ENCODE measurements at places on chromosomes 11 and 22. TPM values are rescaled to one million over a fixed set of nuclear protein-coding genes. Genes with fewer than 3 reads are reported as not detected.

MRGPRX4 gene
- total RNA-seq, result not detected

DNA sequence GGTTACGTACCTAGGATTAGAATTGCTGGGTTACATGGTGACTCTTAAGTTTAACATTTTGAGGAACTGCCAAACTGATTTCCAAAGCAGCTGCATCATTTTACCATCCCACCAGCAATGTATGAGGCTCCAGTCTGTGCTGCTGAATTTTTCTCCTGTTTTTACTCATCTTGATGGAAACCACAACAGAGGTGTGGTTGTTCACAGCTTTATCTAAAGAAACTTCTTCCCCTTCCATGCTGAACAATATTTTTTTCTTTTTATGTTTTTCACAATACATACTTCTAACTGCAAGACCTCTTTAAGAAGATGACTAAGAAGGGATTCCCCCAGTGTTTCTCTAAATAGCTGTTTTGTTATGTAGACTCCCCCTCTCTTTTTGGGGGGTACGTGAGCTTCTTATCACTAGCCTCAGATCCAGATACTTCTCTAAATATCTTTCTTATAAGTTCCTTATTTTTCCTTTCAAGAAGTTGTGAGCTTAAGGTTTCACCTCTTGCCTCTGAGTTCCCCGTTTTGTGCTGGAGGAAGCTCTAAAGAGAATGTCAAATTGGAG, 24.0 kb downstream of the TCP11L1 start:
- DNase-seq, result no peak

- DNase-seq, result no peak
These were observed 24.1 kb upstream of the TUB start for GRCh38 chr11:8056810-8057463.

DNA sequence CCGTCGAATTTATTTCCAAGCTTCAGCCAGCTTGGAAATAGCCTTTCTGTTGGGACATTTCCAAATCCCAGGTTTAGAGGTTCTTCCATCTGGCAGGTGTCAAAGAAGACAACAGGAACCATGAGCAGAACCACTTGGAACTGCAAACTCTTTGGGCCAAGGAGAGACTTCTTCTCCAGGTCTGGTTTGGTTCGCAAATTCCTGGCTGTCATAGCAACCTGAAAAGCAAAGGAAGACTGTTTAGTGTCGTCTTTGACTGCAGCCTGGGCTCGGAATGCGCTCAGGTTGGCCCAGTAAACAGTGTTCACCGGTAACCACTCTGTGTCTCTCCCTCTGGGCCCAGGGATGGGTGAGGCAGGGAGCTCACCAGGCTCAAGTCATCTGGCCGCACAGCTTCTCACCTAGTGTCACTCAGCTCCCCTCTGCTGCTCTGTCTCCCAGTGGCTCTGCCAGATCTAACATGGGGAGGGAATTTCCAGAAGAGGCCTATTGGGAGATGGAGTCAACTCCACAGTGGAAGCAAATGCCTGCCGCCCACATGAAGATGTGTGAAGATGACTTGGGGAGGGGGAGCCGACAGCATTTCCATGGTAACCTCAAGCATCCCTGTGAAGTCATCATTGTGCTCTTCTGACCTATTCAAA, 11.9 kb upstream of the CLMP start:
- DNase-seq, result no peak

DNA sequence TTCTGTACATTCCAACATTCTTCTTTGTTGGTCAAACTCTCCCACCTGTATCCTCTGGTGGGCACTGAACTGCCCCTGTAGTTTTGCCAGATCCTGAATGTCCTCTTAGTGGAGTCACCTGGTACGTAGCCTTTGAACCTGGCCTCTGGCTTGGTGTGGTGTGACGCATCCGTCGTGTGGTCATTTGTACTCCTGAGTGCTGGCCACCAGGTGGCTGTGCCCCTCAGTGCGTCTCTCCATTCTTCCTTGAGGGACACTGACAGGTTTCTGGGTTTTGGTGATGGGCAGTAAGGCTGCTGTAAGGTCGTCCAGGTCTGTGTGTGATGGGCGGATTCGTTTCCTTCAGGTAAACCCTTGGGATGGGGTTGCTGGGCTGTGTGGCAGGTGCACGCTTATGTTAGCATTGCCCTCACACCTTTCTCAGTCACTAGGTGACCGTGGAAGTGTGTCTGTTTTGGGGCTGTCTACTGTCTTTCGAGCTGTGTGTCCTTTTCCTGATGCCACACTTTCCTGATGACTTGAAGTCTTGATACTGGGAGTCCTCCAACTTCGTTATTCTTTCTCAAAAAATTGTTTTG, 13.6 kb upstream of the RANBP1 start:
- no peak for DNase-seq

OR10S1 gene
- not detected for total RNA-seq

GRCh38 chr11:133386852-133387251, 145.4 kb downstream of the OPCML start:
- DNase-seq, result no peak

DNA sequence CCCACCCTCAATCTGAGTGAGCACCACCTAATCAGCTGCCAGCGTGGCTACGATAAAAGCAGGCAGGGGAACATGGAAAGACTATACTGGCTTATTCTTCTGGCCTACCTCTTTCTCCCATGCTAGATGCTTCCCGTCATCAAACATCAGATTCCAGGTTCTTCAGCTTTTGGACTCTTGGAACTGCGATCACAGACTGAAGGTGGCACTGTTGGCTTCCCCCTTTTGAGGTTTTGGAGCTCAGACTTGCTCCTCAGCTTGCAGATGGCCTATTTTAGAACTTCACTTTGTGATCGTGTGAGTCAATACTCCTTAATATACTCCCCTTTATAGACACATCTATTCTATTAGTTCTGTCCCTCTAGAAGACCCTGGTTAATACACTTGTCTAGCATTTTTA, 543.7 kb upstream of the RAG2 start:
- DNase-seq, result no peak

DNA sequence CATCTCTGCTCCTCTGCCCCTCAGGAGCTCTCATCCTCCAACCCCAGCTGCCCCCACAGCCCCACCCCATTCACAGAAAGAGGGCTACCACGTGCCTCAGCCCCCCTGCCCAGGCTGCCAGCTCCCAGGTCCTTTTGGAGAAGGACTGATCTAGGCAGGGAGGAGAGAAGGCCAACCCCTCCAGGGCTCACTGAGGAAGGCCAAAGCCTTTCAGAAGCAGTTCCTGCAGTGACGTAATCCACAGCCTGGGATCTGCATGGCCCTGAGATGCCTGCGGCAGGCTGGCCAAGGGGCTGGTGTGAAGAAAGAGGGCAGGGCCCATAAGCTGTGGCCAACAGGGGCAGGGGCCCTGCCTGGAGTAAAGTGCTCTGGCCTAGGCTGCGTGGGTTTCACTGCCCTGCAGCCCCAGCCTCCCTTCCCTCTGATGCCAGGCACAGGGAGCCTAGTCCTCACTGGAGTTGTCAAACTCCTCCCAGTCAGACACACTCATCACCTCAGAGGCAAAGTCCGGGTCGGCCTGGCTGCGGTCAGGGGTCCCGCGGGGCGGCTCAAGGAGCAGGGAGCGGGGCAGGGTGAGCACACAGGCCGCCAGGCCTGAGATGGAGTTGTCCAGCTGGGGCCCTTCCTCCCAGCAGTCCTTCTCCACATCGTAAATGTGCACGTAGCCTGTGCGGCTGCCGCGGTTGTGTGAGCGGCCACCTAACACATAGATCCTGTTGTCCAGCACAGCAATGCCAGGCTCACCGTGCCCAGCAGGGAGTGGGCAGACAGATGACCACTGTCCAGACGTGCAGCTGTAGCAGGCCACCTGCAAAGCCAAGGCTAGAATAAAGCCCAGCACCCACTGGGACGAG, 4.2 kb upstream of the SCARF2 start:
- peak; percentile 14 for DNase-seq

DNA sequence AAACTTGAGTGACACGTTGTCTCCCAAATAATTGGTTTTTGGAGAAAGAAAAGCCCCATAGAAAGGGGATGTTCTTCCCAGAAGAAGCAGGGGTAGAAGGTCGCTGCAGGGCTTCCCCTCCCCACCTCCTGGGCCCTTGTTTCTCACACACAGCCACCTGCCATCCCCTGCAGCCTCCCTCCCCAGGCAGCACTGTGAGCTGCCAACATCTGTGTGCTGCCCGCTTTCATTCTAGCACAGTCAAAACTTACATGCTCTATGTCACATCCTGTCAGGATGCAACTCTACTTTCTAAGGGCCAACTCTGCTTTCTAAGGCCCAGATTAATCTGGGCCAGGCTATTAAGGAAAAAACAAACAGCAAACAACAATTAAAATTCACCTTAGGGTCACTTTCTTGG, 309.4 kb upstream of the ZC3H12C start:
- DNase-seq, result no peak

DNA sequence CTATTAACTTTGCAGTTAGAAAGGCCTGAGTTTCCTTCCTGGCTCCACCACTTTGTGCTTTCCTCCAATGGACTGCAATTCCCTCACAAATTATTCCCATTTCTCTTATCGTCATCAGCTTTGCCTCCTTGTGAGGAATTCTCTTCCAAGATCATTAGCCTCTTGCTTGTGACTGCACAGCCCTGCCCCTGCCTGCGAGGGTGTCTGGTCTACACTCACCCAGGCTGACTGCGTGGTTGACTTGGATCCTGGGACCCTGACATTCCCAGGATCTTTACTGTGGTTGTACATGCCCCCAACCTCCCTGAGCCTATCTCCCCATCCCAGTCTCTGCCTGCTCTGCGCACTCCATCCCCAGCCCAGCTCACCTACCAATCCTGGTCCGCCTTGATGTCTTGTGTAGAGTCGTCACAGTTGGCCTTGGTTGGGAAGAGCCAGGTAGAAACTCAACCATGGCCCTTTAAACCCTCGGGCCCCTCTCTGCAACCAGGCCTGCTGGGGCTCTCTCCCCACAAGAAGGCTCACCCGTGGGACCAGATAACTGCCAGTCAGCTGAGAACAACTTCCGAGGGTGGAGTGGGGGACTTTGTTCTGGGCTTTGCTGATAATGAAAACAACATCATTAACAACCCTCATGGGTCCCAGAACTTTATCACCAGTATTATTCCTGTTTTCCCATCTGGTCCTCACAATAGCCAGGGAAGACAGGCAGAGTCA, at the start of gene OR2AT4:
Gene OR2AT4 (minus strand): TSS at position 421 of the 717 bp plus-strand sequence.
- DNase-seq, result no peak

ADM2 gene
- total RNA-seq, result 5.4 TPM

- no peak for DNase-seq
These were observed 43.3 kb upstream of the ANO1 start for GRCh38 chr11:70034740-70035365.

DNA sequence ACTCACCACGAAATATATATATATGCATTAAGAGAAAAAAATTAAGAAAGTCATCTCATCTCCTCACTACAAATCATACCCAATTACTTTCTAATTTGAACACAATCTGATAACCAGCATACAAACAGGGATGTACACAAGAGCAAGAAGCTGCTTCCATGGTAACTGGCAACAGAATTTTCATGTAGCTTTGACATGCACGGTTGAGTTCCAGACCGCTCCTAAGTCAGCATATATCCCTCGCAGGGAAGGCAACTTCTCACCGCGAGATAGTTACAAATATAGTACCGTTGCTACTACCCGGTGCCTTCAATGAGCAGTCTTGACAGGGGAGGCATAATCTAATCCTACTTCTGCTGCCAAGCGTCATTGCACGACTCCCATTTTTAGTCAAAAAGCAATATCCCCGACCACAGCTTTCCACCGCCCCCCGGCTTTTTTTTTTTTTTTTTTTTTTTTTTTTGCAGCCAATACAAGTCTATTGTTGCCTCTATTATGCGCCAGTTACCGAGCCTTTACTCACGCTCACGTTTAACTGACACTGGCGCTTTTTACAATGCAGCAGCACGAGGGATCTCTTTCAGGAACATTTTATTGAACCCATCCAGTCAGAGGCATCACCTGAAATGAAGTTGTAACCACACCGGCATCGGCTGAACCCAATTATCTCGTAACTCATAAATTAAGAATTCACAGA, 2.2 kb downstream of the CADM1 start:
- no peak for DNase-seq

DNA sequence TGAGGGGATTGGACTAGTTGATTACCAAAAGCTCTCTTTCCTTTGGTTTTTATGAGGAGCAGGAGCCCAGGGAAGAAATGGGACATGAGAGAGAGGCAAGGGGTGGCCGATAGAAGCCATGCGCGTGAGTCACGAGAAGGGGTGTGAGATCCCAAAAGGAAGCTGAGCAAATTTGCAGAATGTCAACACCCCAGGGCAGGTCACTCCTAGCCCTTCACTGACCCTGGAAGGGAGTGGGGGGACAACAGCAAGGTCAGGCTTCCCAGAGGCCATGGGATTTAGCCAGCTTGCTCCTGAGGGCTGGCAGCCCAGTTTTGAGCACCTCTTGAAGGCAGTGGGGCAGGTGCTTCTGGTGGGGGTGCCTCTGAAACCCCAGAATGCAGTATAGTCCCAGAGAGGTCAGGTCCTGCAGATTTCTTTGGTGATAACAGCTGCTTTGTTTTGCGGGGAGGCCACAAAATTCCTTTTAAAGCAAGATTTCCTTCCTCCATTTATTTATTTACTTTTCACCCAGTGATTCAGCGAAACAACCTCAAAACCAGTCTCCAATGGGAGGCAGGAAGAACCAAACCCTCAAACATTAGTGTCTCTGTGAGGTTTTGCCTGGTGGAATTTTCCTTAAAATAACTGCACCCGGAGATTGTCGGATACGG, 40.1 kb upstream of the TIMP3 start:
- DNase-seq, result no peak

DNA sequence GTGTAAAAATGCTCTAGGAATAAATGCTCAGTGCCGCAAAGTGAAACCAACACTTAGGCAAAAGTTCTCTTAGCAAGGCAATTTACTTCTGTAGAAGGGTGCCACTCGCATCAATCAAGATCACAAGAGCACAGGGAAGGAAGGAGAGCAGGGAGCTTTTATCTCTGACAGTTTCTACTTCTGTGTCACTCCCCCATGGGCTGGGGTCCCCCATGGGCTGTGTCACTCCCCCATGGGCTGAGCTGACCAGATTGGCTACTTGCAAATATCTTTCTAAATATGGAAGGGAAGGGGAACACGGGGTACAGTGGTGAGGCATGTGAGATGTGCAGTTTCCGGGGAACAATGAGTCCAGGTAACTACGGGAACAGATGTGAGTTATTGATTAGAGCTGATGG, 397 bp downstream of the OR52N2 start:
- DNase-seq, result no peak

DNA sequence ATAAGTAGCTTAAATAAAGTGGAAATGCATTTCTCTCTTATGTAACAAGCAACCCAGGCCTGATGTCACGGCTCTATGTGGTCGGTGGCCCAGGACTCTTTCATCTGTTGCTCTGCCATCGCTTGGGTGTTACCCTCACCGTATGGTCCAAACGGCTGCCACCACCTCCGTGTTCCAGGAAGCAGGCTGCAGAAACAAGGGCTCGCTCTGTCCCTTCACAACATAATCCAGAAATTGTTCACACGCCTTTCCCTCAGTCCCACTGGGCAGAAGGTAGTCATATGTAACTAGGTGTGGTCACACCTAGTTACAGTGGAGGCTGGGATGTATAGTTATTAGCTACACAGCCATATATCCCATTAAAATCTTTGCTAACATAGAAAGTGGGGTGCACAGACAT, 421.0 kb downstream of the SOX6 start:
- no peak for DNase-seq
